ENCODE measurements at places on chromosomes 7 and 10.
A peak's percentile ranks its signal among the peaks of the same experiment; 100 is the strongest.

- DNase-seq, result no peak
Measured at GRCh38 chr10:123833170-123833850, 58.3 kb downstream of the CPXM2 start.

DNA sequence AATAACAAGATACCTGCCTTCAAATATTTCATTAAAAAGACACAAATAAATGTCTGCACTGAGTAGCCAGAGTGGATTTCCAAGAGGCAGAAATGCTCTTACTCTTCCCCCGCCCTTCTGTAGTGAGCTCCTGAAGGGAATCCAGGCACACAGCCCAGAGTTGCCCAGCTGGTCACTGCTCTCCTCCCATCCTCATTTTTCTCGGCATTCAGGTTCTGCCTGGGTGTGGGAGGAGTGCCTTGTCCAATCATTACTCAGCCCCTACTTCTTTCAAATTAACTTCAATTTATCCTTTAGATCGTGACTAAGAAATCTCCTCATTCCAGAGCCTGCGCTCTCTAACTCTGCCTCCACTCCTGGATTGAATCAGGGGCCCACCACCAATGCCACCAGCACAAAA, 12.2 kb downstream of the CCDC6 start:
- no peak for DNase-seq

DNA sequence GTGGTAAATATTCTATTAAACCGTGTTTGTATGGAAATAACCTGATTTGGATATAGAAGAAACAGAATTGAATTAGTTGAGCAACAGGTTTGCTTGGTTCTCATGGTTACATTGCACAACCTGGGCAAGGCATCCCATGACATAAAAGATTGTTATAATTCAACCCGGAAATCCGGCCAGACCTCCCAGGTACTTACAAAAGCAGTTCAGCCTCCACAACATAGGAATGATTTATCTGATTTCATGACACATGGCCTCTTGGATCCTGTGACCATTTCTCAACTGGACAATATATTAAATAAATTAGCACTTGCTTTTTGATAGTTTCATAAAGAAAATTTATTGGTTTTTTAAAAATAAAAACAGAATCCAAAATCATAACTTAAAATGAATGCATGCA, 55.1 kb upstream of the PTPN12 start:
- no peak for DNase-seq

- no peak for DNase-seq
Measured at GRCh38 chr7:120547605-120548004, 274.6 kb downstream of the KCND2 start.

GRCh38 chr10:108454224-108454623, 1289.7 kb upstream of the SORCS1 start:
- no peak for DNase-seq

DNA sequence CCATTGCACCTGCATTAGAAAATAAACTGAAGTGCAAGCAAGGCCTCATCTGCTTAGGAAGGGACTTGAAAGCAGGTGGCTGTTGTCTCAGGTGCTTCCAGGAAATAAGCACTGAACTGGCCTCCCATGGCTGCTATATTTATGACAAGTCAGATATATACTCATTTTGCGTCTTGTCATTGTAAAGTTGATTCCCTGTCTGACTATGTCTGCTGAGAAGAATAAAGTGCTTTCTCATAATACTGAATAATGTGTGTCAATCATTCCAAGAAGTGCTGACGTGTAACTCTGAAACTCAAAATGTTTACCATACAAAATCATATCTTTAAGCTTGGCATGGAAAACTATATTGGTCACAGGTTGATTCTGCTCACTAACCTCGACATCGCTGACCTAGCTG, 44.9 kb upstream of the SVOPL start:
- no peak for DNase-seq

GRCh38 chr10:93657757-93658156, 44.6 kb downstream of the FRA10AC1 start:
- DNase-seq, result no peak

- no peak for DNase-seq
Measured at GRCh38 chr7:45977256-45977780, 56.2 kb upstream of the IGFBP3 start.

GRCh38 chr7:119271147-119271779, 1001.7 kb upstream of the KCND2 start:
- DNase-seq, result no peak

- no peak for DNase-seq
Measured at GRCh38 chr7:100640517-100641440, 573 bp downstream of the TFR2 start.

GRCh38 chr7:50376056-50376820, 71.7 kb downstream of the IKZF1 start:
- DNase-seq, result no peak

GRCh38 chr10:26213157-26213800, 3.3 kb upstream of the GAD2 start:
- DNase-seq, result no peak

DNA sequence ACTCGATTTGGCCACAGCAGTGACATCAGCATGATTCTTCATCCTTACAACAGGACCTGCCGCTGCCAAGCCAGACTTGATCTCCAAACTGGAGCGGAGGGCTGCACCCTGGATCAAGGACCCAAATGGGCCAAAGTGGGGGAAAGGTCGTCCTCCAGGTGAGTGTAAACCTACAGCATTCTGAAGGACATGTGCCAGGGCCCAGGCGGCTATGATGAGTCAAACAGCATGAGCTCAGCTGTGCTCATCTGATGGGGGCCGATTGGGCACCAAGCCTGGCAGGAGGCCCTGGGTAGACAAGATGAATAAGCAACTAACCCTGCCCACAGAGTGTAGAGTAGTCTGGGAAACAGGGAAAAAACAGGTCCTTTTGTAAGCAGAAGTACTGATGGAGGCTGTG, 14.4 kb upstream of the ATP6V0E2 start:
- DNase-seq, result no peak

DNA sequence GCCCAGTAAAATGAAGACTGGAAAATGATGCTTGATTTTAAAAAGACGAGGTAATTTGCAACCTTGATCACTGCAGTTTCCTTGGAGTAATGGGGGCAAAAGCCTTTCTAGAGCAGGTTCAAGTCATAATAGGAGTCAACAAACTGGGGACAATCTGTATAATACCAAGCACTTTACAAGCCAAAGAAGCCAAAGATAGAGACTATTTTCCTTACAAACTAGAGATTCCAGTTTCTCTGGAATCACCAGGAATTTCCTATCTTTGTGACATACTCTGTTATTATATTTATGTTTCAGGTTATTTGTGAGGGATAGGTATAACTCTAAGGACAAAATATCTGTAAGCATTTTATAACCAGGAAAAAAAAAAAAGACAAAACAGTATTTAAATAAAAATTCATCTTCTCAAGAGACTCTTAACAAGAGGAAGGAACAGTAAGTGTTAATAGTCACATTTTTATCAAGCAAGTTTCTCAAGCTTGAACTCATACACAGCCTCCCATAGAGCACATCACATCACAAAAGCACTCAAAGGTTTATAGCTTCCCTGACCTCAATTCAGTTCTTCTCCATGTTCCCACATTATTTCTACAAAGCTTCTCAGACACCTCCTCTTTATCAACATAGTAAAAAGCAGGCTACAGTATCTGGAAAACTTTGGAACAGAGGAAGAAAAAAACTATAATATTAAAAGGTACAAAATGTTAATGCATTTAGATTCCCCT, 18.9 kb downstream of the JMJD1C start:
- no peak for DNase-seq

DNA sequence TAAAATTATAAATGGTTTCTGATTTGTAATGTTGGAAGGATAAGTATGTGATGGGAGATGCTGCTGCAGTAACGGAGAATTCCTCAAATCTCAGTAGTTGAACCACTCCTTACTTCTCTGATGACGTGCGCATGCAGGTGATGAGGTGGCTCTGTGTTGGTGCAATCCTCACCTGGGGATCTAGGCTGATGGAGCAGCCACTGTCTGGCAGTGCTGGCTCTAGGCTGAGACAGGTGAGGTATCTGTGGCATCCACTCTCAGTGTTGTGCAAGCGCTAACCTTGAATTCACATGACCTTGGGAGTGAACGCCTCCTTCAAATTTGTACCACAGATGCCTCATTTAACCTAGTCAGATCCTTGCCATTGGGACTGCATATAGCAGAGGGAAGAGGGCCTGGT, 35.0 kb downstream of the LHFPL3 start:
- DNase-seq, result no peak

- no peak for DNase-seq
Measured at GRCh38 chr7:35623381-35623780, 71.6 kb downstream of the HERPUD2 start.

DNA sequence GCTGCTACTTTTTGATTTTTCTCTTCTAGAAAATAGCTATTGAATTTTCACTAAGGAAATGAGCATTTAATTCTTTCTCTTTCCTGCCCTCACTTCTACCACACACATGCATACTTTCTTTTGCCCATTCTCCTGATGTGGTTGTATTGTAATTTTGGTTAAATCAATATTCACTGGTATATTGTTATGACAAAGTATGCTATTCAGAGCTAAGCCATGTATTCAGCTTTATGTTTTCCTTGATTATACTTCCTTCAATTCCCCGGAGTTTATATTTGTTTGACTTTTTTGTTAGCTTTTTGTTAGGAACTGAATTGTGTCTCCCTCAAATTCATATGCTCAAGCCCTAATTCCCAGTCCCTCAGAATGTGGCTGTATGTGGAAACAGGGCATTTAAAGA, 24.0 kb downstream of the LRRC72 start:
- DNase-seq, result peak; percentile 93

- no peak for DNase-seq
Measured at GRCh38 chr7:22252936-22253536, 103.9 kb downstream of the RAPGEF5 start.

DNA sequence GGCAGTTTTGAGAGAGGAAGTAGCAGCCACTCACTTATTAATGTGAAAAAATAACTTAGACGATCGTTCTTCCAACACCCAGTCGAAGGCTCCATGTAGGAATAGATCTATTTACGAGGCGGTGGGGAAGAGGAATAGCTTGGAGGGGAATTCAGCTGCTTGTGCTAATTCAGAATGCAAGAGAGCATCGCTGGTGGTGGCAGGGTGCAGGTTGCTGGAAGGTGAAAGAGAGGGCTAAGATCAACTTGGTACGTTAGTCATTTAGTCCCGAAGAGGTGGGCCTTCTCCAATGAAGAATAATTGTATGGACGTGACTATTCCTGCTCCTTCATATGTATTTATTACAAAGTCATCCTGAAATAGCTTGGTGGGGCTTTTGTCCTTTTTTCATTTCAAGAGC, 98.5 kb downstream of the SEC23IP start:
- DNase-seq, result no peak

DNA sequence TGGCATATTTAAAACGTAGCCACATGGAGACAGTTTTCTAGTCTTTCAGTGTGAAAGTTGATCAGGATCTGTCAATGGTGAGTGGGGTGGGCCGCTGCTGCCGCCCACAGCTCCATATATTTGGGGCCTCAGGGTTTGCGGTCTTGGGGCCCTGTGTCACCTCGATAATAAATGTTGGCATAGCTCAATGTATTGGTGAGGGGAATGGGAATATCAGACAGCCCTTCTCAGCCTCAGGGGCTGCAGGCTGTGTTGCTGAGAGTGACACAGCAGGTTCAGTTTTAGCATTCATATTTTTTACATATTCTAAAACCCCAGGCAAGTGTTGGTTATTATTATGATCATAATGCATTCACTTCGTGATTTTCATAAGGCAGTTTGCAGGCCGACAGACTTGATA, 5.3 kb downstream of the CDH23 start:
- no peak for DNase-seq

GRCh38 chr10:131679926-131680325, 220.9 kb upstream of the PPP2R2D start:
- no peak for DNase-seq

- no peak for DNase-seq
Measured at GRCh38 chr7:76236224-76236623, 34.5 kb downstream of the SRRM3 start.

DNA sequence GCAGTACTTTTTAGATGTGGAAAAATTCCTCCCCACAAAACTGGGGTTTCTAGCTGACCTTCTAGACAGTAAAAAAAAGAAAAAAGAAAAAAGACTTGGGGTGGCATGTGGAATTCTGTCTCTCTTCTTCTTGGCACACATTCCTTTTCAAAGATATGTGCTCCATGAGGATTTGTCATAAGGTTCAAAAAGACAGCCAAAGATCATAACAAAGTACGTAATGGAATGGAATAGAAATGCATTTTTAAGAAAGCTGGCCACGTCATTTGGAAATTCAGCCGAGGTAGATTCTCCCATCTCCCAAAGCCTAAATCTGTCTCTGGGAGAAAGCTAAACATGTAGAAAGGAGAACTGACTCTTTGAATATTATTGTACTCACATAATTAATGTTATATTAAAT, 381.3 kb upstream of the NFE2L3 start:
- no peak for DNase-seq

DNA sequence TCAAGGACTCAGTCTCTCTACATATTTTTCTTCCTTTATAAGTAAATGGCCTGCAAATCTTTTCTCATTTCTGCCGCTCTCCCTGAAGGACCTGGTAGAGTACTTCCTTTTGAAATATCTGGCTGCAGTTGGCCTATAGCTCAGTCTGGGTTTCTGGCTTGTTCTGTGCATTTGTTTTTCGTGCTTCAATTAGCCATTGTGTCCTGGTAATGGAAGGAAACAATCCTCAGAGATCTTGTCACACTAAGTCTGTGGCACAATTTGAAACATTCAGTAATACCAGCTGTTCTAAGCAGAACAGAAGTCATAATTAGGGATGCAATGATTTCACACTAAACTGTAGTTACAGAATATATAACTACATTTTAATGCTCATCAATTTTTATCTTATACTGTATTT, 545.0 kb downstream of the NRG3 start:
- DNase-seq, result no peak

DNA sequence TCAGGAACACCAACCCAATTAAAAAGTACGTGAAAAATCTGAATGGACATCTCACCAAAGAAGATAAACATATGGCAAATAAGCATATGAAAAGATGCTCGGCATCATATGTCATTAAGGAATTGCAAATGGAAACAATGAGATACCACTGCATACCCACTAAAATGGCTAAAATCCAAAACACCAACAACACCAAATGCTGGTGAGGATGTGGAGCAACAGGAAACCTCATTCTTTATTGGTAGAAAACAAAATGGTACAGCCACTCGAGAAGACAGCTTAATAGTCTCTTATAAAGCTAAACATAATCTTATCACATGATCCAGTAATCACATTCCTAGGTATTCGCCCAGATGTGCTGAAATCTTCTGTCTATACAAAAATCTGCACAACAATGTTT, 13.1 kb downstream of the RSU1 start:
- DNase-seq, result no peak
